T-cell (primary cell): ENCODE measurements at places on chromosomes 6 and 20.

DNA sequence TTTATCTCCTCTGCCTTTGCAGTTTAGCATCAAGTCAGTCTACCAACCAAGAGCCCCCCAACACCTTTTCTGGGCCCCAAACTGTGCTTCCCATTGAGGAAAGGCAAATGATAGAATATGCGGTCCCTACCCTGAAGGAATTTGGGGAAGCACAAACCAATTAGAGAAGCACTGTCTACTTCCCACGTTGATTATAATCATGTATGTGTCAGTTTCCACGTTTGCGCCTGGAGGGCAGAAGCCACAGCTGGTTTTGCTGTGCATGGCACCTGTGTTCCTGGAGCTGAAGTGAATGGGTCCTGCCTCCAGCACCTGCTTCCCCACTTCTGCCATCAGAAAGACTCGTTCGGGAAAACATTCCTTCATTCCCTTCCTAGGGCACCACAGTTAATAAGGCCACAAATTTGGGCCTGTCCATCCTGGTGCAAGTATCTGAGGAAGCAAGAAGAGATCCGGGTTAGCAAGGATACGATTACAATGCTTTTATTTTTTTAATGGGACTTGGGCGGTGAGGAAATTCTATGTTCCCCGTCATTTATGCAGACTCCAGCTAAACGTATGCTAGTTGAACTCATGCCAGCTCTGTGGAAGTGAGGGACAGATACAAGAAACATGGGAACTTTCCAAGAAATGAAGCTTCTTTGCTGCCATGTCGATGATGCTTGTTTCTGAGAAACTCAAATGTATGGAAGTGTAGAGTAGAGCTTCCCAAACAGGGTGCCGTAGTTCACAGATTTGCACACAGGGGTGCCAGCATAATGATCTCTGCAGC, 333.5 kb downstream of the NRN1 start:
- no peak for DNase-seq

DNA sequence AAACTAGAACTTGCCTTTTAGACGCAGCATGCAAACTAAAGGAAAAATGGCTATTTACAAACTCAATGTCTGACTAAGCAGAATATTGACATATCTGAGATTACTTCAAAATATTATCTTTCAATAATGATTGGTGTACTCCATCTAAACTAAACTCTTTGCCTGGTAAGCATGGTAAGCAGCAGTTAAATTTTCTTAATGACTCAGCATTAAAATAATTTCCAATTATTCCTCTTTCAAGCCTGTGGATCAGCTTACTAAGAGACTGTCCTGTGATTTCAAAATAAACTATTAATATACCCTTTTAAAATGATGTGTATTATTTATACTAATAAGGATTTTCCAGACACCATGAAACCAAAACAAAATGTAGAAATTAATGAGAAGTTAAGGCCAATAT, 226.8 kb upstream of the THEMIS start:
- no peak for DNase-seq

DNA sequence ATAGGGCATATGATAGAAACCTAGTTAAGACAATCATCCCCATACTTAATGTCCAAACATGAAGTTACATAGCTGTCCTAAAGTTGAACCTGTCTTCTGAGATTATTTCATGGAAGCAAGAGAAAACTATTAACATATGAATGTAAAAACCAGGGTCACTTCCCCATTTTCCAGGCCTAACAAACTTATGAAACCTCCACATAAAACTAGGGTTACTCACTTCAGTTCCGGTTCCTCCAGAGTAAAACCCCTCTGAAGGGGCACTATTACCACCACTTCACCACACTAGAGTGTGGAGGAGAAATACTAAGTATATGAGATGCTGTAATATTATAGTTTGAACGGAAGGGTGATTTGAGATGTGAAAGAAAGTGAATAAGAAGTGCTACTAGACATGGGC, 14.9 kb downstream of the PRKN start:
- no peak for DNase-seq

DNA sequence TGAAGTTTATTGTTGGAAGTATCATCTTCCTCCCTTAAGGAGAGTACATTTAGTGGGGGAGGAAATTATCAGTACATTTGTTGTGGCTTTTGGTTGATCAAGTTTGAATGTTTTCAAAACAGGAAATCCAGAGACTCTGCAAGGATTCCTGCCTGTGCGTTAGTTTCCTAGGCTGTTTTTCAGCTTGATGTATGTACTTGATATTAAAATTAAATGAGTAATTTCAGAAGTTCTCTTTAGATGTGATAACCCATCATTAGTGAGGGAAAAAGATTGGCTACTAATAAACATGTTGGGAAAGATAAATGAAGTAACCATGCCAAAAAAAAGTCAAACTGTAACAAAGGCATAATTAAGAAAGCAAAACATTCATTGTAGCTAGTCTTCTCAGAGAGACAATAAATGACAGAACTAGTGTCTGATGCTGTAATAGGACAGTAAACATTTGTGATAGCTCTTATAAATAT, 88.0 kb upstream of the TULP1 start:
- peak; percentile 55 for DNase-seq

- DNase-seq, result no peak
These were observed 344.6 kb downstream of the MMUT start for GRCh38 chr6:49118478-49118877.

DNA sequence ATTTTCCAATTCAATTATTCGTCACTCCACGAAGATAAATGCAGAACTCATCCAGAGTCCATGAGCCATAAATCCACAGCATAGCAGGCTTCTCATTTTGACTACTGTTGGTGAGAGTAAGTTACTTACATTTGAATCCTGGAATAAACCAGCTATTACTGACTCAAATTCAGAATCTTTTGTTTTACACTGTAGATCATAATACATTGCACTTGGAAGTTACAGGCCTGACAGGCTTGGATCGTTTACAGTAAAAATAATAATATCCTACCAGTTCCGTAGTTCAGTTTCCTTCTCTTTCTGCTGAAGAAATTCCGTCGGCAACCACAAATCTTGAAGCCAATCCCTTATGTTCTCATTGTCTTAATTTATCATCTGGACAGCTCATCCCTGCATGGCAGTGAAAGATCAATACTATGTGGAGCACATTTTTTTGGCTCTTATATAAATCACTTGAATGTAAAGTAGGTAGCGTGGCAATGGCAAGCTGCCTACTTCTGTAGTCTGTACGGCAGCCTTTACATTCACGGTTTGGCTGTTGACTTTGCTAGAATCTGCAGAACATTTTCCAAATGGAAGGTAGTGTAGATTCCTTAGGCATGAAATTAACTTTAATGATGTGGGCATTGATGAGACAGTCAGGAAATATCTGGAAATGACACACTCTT, 142.9 kb downstream of the WDR27 start:
- no peak for DNase-seq
